ENCODE measurements at places on chromosomes 5 and 9.
A peak's percentile ranks its signal among the peaks of the same experiment; 100 is the strongest.

- DNase-seq = no peak
Observed at GRCh38 chr5:171505473-171506043, 86.1 kb downstream of the FGF18 start.

DNA sequence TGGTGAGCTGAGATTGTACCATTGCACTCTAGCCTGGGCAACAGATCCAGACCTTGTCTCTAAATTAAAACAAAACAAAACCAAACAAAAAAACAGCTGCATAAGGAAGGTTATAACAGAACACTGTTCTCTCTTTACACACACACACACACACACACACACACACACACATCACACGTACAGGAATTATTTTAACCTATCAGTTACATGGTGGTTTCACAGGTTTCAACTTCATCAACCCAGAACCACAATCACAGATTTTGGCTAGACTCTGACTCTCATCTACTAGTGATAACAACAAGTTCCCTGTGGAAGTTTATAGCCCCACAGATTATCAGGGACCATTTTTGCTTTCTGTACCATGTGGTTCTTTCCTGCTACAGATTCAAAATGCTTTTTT is 60.2 kb downstream of the RPS23 start:
- no peak for DNase-seq

DNA sequence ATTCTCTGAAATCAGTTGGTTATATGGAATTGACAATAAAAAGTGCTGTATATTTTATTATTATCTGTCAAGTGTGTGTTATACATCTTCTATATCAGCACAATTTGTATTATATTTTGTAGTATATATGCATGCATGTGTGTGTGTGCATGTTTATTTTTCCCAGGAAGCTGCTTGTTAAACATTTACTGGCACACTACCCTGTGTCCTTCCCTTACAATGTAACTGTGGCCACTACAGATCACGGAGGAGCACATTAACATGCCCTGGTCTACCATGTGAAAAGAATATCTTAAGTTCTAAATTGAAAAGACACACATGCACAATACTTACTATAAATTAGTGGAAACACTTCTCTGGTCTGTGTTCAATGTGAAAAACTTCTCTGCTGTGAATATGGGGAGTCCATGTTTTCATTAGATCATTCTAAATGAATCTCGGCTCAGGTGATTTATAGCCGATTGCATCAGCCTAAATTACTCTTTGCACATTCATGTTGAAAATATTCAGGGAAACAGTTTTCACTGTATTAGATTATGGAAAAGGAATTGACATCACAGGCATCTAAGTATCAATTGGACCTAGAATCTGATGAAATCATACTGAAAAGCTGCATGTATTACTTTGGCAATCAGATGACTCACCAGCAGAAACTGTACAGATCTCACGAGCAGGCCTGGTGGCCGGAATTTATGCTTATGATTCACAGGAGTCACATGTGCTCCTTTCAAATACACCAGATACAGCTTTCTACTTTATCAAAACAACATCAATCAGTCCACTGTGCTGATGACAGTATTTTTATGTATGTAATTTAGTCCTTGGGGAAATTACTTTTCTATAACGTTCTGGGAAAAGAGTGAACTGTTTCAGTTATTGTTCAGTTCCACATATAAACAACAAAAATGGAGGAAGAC is 39.4 kb downstream of the LURAP1L start:
- peak; percentile 100 for DNase-seq

DNA sequence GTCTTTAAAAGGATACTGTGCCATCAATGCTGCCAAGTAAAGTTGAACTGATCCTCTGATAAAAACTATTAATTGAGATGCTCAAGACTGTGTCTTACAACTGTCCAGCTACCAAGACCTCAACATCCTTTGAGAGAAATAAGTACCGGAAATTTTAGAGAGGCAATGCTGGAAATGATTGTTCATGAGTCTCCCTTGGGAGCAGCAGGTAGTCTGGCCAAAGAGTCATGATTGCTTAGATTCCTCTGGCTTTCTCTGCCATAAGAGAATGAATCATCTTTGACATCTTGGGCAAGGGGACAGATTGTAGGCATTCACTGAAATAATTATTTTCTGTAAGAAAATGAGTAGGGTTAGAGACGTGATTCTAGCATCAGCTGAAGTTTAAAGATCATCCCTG is 466.6 kb upstream of the DAB2 start:
- DNase-seq = peak; percentile 62

GRCh38 chr5:43634621-43635020 is 31.6 kb downstream of the NNT start:
- DNase-seq = no peak

DNA sequence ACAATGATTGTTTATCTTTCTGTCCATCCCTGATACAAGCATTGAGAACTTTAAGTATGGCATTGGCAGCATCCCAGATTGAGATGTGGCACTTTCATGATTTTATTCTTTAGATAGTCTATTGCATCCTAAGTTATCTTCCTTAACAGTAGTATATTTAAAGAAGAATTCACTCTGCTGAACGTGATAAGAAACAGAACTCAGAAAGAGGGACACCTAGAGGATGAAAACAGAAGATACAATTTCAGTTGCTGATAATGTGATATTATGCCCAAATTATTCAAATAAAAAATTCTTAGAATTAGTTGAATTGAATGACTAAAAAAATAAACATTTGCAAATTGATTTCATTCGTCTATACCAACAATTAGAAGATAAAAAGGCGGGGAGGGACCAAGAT is 218.1 kb upstream of the DMRTA1 start:
- no peak for DNase-seq

DNA sequence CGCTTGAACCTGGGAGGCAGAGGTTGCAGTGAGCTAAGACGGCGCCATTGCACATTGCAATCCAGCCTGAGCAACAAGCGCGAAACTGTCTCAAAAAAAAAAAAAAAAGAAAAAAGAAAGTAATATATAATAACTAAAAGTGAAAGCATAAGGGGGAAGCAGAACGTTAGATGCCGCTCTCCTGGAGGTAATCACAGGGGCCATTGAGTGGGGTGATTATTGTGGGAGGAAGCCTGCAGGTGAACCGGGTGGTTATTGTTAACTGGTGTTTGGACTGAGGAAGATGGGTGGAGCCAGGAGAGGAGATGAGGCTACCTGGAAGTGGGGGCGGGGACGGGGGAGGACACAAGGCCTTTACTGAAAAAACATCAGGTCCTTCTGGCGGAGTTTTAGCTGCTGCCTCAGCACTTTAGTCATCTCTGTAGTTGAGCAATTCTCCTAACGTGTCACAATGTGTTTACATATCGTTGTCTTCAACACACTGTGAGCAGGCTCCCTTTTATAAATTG is 5.3 kb upstream of the TJP2 start:
- no peak for DNase-seq

DNA sequence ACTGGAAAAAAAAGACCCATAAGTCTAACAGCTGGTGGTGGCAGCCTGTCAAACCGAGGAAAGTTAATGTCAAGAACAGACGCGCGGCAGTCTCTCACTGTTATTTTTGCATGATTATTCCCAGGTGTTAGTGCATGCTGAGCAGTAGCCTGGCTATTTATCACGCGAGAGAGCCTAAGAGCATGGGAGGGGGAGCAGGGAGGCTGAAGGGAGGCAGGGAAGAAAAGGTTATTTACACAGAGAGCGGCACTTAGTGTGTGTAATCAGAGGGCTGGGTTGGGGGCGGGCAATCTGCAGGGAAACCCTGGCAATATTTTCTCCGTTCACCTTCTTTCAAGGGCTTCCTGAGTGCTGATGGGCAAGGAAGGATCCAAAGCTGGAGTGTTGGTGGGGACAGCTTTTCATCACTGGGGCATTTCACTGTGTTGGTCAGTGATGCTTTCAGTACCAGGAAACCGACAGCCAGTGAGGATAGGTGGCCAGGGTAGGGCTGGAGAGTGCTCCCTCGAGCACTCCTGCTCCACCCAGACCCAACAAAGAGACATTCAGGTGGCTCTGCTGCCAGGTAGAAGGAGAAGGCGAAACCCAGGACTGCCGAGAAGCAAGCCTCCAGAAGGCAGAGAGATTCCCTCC is 39.6 kb downstream of the ZNF608 start:
- peak; percentile 69 for DNase-seq

DNA sequence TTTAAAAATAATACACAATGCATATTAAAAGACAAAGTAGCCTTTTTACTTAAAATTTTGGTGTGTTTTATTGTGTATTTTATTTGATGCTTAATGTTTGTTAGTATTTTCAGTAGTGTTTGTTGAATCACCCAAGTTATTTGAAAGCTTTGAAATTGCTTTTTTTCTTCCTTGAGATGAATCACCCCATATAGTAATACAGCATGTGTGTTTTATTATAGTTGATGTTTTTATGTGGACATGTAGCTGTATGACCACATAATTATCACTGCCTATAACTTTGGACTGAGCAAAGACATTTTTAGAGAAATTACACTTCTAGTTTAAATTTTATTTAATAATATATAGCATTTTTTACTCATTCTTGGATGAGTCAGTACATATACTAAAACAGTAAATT is 18.0 kb downstream of the FAM174A start:
- DNase-seq = no peak

- DNase-seq = peak; percentile 63
Observed at GRCh38 chr5:66967102-66967501, 229.5 kb downstream of the CD180 start.

DNA sequence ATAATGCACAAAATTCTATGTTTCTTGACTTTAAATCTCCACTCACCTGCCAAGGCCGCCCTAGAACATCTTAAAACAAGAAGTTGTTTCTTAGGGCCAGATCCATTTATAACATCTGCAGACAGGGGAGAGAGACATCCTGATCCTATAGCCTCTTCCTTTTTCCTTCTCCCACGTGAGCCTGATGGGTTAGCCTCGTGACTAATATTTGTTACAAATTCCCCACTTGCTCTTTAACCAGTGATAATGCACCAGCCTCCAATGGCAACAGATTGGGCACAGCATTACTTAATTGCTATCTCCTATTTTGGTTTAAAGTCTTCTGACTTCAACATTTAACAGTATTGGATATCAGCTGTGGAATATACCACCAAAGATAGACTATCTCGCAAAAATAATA is 196.5 kb downstream of the GADD45G start:
- DNase-seq = no peak

DNA sequence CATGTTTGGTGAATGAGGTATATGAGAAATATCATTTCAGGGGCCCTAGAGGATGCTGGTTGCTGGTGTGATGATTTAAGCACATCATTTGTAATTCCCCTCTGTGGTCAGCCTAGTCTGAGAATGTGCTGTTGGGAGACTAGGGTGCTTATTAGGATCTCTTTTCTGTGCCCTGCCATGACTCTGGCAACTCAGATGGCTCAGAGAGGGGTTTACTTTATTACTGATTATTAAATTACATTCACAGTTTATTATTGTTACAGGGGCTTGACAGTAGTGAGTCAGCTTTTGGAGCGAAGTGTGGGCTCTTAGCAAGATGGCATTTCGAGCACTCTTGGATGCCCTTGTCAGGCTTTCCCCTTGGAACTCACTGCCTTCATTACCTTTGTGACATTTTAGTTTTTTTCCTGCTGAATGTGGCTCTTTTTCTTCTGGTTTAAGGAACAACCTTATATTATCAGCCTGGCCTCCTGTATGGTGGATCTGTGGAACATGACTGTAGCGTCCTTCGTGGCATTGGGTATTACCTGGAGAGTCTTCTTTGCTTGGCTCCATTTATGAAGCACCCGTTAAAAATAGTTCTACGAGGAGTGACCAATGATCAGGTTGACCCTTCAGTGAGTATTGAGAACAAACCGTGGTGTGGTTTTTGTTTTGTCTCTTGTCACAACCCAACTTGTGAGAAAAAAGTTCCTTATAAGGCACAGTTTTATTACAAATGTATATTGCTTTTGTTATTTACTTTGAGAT is 33.8 kb downstream of the RCL1 start:
- peak; percentile 20 for DNase-seq

GRCh38 chr5:174348311-174348981 is 302.9 kb downstream of the NSG2 start:
- DNase-seq = no peak

DNA sequence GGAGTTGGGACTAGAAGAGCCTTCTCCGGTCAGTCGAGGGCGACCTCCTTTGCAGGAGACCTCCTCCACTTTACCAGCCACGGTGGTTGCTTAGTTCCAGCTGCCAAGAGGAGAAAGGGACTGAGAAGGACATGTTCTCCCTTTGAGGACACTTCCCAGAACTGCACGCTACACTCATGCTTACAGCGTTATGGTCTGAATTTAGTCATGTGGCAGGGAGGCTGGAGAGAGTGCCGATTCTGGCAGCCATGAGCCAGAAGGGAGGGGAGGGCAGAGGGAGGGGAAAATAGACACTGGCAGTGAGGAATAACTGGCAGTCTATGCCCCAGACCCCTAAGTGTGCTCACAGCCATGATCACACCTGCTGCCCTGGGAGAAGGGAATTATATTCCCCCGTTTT is 47.8 kb downstream of the TSPAN17 start:
- DNase-seq = no peak

GRCh38 chr9:127102176-127102575 is 20.3 kb downstream of the ANGPTL2 start:
- no peak for DNase-seq

- DNase-seq = no peak
Observed at GRCh38 chr9:14183001-14183400, 130.9 kb downstream of the NFIB start.

GRCh38 chr5:72559866-72560766 is 52.9 kb upstream of the ZNF366 start:
- DNase-seq = no peak

DNA sequence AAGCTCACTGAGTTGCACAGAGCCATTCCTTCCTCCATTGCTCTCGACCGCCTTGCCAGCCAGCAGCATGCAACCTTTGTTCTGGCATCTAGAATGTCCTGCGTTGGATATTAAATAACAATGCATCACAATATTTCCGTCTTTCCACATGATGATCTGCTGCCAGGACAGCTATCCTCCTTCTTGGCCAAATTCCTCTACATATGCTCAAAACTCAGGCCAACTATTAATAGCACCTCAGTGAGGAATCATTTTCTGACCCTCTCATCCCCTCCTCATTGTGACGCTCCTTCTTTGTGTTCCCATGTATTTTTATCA is 128.6 kb downstream of the MYO10 start:
- no peak for DNase-seq

DNA sequence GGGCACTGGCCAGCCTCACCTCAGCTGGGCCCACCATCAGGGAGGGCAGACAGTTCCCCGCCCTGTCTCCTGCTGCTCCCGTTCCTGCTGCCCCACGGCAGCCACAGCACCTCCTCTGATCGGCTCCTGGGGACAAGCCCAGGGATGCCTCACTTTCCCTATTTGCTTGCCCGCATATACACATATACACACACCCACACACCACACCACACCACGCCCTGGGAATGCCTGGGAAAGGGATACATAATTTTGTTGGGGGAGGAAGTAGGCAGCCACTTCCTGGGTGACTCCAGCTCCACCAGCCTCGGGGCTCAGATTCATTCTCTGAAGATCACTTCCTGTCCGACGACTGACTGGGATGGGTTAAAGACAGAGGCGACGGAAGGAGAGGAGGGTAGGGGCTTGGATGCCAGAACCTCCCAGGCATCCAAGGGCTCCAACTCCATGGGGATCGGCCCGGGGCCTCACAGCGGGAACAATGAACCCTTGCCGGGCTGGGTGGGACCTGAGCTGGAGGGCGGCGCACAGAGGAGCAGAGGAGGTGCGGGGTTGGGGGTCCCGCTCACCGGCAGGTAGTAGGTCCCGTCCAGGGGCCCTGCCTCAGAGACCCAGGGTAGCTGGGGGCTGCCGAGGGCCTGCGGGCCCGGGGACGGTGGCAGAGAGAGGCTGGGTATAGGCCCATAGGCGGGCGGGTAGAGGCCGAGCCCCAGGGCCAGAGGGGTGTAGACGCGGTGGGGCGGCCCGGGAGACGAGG is 2.0 kb upstream of the MZB1 start:
- DNase-seq = peak; percentile 39
